ENCODE measurements at places on chromosomes 1 and 21.
A peak's percentile ranks its signal among the peaks of the same experiment; 100 is the strongest.

GRCh38 chr1:89794406-89794805, 26.4 kb upstream of the LRRC8D start:
- no peak for DNase-seq

GRCh38 chr1:236692128-236692527, 5.8 kb downstream of the ACTN2 start:
- DNase-seq: no peak

GRCh38 chr1:204802401-204803175, 68.1 kb upstream of the NFASC start:
- DNase-seq: no peak

- DNase-seq: no peak
These were observed 20.4 kb downstream of the DPH5 start for GRCh38 chr1:101005183-101005582.

GRCh38 chr1:181469829-181470228, 13.5 kb upstream of the CACNA1E start:
- DNase-seq: peak; percentile 91

DNA sequence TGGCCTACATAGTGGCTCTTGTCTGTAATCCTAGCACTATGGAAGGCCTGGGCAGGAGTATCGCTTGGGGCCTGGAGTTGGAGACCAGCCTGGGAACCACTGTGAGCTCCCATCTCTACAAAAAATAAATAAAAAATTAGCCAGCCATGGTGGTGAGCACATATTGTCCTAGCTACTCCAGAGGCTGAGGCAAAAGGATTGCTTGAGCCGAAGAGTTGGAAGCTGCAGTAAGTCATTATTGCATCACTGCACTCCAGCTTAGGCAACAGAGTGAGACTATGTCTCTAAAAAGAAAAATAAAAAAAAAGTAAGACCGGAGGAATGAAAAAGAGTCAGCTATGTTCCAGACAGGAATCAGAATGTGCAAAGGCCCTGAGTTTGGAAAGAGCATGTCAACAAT, 115.3 kb downstream of the CYYR1 start:
- DNase-seq: no peak

DNA sequence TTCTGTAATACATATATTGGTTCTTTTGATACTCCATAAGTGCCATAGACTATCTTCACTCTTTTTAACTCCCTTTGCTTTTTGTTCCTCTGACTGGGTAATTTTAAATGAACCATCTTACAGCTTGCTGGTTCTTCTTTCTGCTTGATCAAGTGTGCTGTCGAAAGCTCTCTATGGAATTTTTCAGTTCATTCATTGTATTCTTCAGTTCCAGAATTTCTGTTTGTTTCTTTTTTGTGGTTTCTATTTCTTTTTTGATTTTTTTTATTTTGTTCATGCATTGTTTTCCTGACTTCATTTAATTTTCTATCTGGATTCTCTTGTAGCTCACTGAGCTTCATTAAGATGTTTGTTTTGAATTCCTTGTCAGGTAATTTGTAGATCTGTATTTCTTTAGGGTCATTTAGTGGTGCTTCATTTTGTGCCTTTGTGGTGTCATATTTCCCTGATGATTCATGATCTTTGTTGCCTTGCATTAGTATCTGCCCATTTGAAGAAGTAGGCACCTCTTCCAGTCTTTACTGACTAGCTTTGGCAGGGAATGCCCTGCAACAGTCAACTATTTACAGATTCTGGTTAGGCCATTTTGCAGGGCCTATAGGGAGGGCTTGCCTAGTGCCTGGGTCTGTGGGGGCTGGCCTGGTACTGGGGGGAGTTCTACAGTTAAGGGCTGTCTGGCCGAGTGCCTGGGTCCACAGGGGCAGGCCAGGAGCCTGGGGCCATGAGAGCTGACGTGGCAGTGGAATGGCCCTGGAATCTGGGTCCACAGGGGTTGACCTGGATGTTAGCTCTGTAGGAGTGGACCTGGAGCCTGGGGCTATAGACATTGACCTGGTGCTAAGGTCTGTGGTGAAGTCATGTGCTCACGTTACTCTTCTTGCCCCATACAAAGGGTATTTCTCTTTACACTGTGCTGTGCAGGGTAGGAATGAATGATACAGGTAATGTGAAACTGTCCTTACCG, 89.7 kb downstream of the MAGI3 start:
- DNase-seq: no peak

GRCh38 chr21:16842696-16843035, 670.2 kb upstream of the CXADR start:
- DNase-seq: no peak

DNA sequence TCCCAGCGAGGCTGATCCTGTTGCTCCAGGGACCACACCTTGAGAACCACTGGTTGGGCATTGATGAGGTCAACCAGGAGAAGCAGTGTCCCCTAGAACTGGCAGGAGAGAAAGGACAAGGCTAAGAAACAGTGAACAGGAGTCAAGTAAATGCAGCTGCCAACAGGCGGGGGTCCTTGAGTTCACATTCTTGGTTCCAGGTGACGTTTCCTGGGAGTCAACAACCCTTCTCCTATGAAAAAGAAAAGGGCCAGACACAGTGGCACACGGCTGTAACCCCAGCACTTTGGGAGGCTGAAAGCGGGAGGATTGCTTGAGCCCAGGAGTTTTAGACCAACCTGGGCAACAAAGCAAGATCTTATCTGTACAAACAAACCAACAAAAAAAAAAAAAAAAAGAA, 98.3 kb downstream of the KAZN start:
- no peak for DNase-seq

DNA sequence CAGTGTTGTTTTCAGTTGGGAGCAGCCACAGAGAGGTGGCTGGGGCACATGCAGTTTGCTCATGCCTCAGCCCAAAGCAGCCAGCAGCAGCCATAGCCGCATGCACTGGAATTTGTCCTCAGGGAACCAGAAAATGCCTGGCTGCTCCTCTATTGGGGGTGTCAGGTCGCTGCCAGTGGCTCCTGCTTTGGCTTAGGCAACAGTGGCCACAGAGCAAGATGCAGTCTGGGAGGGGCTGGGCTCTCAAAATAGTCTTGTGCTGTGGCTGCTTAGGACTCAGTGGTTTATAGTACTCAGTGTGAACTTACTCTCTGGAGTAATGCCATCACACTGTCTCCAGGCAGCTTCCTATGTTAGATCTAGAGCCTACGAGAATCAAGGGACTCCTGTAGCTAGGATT, 25.0 kb downstream of the CD55 start:
- no peak for DNase-seq

DNA sequence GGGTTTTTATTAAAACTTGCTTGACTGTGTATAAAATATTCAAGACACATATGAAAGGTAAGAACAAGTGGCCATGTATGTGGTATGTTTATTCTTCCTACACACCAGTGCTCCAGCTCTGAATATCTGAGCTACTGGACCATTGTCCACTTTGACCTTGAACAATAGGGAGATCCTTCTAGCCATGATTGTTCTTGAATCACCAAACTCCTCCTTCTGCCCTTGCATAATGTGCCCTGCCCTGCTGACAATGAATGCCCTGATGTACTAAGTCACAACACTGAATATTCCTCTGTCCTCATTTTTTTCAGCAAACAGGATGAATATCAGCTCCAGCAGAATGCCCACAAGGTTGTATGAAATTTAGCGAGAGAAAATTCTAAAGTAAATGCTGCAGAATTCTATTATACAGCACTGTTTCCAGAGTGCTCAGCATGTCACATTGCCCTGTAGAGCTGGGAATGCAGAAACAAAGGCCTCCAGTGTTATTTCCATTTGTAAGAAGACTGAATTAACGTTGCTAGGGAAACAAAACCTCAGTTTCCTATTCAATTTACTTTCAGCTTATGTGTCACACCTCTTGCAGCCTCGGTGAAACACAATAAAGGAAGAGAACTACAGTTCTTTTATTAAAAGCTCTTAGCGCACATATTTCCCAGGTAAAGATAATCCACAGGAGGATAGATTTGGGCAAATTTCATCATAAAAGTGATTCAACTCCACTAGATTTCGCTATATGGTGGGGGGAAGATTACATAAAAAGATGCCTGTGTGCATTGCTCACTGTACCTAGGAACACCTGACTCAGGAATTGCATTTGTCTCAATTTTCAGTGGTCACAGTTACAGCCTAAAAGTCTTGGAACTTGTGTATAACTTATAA, 187.4 kb upstream of the ATP1B1 start:
- DNase-seq: no peak

DNA sequence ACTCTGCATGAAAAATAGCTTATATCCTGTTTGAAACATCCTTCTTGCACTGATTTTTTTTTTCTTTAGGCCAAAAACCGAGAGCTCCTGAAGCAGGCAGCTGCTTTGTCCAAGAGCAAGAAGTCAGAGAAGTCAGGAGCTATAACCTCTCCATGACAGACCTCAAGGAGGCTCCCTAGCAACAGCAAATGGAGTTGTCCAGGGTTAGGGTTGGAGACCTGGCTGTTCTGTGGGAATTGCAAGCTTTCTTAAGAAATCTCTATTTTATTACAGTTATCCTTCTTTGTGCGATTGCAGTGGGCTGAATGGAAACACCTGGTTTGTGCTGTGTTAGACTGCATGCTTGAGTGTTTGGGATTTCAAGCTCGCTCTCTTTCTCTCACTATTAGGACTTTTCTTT, 12.6 kb upstream of the STX12 start:
- no peak for DNase-seq

- peak; percentile 5 for DNase-seq
These were observed 78.9 kb downstream of the SLC66A1 start for GRCh38 chr1:19390901-19391595.

DNA sequence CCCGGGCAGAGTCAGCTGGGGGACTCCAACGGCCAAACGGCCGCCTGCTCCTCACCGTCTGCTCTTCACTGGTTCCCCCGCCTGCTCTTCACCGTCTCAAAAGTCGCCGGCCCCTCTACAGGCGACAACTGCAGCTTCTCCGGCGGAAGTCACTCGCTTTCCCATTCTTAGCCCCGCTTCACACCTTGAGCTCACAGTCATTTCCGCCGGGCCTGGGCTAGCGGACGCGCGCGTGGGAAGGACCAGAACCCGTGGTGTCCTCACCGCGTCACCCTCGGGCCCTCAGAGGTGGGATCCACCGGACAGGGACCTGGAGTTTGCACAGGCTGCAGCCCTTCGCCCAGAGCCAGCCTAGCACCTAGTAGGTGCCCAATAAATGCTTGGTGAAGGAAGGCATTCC, 27.9 kb upstream of the HJV start:
- DNase-seq: no peak

DNA sequence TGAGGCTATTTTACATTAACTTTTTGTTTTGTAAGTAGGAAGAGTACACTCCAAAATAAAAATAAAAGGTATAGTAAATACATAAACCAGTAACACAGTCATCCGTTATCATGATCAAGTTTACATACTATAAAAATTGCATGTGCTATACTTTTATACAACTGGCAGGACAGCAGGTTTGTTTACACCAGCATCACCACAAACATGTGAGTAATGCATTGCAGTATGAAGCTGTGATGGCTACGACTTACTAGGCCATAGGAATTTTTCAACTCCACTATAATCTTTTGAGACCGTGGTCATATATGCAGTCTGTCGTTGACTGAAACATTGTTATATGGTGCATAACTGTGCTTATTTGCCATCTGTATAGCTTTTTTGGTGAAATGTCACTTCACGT, 106.2 kb downstream of the CENPF start:
- DNase-seq: no peak

DNA sequence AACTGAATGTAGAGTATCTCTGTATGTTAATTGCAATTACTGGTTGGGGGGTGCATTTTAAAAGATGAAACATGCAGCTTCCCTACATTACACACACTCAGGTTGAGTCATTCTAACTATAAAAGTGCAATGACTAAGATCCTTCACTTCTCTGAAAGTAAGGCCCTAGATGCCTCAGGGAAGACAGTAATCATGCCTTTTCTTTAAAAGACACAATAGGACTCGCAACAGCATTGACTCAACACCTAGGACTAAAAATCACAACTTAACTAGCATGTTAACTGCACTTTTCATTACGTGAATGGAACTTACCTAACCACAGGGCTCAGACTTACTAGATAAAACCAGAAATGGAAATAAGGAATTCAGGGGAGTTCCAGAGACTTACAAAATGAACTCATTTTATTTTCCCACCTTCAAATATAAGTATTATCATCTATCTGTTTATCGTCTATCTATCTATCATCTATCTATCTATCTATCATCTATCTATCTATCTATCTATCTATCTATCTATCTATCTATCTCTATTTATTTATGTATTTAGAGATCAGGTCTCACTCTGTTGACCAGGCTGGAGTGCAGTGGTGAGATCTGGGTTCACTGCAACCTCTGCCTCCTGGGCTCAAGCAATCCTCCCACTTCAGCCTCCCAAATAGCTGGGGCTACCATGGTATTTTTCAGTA, 47.8 kb downstream of the CHML start:
- peak; percentile 88 for DNase-seq

DNA sequence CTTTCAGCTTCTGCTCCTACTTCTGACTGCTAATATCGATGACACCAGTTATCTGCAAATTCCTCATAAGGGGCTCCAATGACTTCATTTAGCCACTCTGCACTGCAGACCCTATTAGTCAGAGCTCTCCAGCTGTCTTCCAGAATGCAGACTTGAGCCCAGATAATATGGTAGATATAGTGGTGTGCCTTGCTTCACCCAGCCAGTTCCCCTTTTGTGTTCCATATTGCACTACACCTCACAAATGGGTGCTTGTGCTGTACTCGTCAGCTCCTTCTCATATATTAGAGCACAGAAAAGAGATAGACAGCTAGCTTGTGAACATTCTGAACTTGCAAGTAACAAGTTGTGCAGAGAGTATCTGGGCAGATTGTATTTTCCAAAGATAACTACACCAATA, 23.7 kb upstream of the COG2 start:
- no peak for DNase-seq

- DNase-seq: no peak
These were observed 58.5 kb upstream of the SH3GLB1 start for GRCh38 chr1:86645851-86646250.

DNA sequence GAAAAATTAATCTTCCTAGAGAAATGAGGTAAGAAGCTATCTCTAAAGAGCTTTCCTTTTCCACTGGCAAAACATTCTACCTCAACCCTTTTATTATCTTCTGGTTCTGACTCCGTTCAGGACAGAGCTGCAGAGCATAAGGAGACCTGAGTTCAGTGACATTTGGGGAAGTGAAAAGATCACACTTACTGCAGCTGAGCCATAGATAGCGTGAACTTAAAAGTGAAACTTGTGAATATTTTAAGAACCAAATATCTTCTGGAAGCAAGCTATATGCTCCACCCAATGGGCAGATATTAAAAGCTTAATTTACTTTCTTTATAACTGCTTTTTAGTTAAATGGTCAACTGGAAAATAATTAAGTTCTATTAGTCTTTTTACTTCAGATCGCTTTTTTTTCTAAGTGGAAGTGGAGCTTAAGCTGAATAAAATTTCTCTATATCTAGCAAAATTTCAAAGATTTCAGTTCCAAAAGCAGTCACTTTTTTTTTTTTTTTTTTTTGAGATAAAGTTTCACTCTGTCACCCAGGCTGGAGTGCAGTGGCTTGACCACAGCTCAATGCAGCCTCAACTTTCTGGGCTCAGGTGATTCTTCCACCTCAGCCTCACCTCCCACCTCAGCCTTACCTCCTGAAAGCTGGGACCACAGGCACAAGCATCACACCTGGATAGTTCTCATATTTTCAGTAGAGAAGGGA, 11.9 kb downstream of the PTPN22 start:
- DNase-seq: no peak

Measured in A172 (cell line).